Type B pancreatic cell (in vitro differentiated cells): ENCODE measurements at places on chromosomes 3 and 15. TPM values are rescaled to one million over a fixed set of nuclear protein-coding genes. Genes with fewer than 3 reads are reported as not detected.

Gene CYP8B1
- not detected in 2 replicates for total RNA-seq

Gene TTLL13
- total RNA-seq, result 0.58 TPM in 1 of 2 replicates, not detected in the other

Gene ABHD17C
- total RNA-seq, result 41.0 and 66.3 TPM in 2 replicates

DNA sequence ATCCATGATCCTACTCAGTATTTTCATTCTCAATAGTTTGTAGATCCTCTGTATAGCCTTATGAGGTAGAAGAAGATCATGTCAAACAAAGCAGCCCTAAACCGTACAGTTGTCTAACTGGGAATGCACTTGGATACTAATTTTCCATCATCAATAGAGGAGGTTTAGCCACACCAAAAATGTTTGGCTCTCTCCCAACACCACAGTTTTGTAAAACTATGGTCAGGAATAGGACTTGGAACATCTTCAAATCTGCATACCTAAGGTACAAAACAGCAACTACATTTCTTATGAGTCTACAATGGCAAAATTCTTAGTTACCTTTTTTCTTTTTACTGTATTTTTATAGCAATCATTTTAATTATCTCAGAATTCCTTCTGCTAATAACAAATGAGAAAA is 1001.6 kb downstream of the ROBO2 start:
- no peak for DNase-seq

DNA sequence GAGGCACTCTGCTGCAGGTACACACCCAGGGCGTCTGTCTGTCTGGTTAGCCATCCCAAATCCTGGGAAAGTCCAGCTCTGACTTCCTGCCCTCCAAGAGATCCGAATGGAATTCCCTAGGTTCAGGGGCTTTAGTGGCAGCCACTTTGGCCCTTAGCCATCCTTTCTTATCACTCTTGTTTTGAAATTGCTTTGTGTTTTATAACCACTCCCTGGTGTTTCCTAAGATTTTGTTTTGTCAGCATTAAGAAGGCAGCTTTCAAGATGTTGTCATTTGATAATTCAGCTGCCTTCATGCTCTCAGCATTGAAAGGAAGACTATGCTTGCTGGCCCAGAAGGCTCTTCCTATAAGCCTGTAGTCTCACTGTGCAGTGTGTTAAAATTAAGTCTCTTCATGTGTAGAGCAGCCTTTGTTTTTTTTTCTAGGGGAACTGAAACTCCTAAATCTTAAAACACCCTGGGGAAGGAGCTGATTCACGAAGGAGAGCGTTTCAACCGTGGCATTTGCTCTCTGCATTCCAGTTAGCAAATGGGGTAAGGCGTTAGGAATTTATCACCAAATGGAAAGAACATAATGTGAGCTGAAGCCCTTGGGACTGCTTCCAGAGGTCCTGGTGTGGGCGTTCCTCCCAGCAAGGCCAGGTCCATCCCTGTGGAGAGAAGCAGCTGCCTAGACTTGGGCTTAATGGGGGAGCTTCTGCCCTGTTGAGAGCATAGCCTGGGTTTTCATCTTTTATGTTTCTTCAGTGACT is 14.2 kb upstream of the CLEC3B start:
- DNase-seq, result no peak

- no peak for DNase-seq
Measured at GRCh38 chr3:8481380-8481779, 20.2 kb upstream of the LMCD1 start.
